Activated CD8-positive, alpha-beta memory T cell treated with anti-CD3 and anti-CD28 coated beads for 24 hours (primary cell): ENCODE measurements at places on chromosomes 6 and 20.
A peak's percentile ranks its signal among the peaks of the same experiment; 100 is the strongest.

DNA sequence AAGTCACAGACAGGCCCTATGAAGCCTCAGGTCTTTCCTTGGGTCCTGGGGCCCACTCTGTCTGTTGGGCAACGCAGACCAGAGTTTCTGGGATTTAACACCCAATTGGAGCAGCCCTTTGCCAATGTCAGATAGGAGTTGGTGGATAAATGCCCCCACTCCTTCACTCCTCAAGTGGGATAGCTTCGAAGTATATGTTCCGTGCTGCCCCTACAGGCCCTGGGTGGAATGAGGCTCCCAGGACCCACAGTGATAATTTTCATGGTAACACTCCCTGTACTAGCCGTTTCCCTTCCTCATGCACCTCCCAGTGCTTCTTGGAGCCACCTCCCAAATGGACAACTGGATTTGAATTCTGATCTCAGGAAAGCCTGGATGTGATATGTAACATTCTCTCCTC lies 145.4 kb downstream of the FOXA2 start:
- no peak for DNase-seq

DNA sequence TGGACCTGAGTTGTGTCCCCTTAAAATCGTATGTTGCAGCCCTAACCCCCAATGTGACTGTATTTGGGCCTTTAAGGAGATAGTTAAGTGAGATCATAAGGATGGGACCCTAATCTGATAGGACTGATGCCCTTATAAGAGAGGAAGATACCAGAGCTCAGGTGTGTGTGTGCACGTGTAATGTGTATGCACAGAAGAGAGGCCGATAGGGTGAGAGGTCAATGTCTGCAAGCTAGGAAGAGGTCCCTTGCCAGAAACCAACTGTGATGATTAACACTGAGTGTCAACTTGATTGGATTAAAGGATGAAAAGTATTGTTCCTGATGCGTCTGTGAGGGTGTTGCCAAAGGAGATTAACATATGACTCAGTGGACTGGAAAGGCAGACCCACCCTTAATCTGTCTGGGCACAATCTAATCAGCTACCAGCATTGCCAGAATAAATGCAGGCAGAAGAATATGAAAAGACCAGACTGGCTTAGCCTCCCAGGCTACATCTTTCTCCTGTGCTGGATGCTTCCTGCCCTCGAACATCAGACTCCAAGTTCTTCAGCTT lies 299.8 kb downstream of the LRFN2 start:
- DNase-seq = no peak

GRCh38 chr6:55705451-55706440 lies 126.8 kb upstream of the HMGCLL1 start:
- no peak for DNase-seq

DNA sequence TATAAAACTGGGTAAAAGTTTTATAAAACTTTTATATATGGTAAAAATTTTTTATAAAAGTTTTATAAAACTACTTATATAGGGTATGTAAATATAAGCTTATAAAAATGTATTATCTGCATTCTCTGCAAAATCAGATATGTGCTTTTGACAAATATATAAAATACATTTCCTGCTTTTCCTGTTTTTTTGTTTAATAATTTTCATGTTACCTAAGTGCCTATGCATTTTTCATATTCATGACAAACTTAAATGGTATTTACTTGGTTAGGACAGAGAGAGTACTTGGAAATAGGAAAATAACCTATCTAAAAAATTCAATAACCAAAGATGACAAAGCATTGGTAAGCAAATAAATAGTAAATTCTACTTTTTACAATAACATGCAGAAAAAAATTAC lies 41.2 kb downstream of the ADGRG6 start:
- DNase-seq = no peak

- DNase-seq = no peak
Observed at GRCh38 chr6:79586548-79586947, 44.6 kb upstream of the SH3BGRL2 start.

GRCh38 chr6:162416831-162417537 lies 310.6 kb downstream of the PRKN start:
- no peak for DNase-seq

DNA sequence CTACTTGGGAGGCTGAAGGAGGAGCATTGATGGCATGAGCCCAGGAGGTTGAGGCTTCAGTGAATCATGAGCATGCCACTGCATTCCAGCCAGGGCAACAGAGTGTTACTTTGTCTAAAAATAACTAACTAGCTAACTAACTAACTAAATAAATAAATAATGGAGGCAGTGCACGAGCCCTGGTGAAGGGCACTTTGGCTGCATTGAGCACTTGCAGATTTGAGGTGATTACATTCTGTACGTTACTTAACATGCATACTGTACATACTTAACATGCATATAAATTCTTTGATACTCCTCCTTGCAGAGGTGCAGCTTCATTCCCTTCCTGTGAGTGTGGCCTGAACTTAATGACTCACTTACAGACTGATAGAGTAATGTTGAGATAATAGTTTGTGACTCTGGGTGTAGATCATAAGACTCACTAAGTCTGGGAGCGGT lies 10.7 kb downstream of the HLA-A start:
- DNase-seq = no peak

DNA sequence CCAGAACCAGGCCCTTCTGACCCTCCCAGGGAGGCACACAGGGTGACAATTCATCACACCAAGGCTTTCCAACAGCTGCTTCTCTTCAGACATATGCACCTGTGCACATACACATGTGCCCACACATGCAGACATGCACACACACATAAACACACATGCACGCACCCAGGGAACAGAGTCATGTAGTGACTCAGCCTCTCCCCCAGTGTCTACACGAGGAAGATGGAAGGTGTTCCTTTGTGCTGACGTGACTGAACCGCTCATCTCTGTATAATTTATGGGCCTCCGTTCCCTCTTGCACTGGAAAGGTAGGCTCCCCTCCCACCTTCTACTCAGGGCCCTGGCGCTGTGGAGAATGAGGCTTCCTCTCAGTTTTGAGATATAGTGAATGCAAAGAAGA lies 23.8 kb upstream of the PLEKHG1 start:
- DNase-seq = no peak

GRCh38 chr6:35492974-35493284 lies 4.0 kb downstream of the TEAD3 start:
- DNase-seq = no peak

- DNase-seq = peak; percentile 76
Observed at GRCh38 chr6:97186416-97186999, 96.5 kb downstream of the MMS22L start.

DNA sequence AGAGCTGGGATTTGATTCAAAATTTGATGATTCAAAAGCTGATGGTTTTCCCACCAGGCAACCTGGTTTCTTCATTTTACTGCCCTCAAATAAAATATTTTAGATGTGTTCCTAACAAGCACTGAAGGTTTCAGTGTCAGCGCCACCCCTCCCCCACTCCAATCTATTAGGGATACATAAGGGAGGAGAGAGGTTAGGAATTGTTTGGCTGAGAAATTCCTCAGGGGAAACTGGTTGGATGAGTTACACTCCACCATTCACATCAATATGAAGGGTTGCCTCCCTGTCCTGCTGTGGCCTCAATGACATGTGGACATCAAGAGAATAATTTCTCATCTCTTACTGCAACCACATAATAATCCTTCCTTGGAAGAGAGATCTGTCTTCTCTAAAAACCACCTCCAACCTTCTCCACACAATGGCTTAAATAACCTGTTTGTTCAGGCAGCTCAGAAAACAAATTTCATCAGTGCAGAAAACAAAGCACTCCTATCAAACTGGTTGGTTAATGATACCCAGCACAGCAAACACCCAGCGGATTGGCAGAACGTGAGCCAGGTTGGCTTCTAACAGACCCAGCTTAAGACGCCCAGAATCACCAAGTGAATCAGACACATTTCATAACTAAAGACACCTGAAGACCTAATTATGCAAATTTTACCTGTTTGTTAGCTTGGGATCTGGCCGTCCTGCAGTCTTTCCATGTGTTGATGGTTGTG lies 136.0 kb upstream of the SGK1 start:
- DNase-seq = no peak

- DNase-seq = no peak
Observed at GRCh38 chr20:35514371-35514932, 15.0 kb downstream of the C20orf173 start.

DNA sequence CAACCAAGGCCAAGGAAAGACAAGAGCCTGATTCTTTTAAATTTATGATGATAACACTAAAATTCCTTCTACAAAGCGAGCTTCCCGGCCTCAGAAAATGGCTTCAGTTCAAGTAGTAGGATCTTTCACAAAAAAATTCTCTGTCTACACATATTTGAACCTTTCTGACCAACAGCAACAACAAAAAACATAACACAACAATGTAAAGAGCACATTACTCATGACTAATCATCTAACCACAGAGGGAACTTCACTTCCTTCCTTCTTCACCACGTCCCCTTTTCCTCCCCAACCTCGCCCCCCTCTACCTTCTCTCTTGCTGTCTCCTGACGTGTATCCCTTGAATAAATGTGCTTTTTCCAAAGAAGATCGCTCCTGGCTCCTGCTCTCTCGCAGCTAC lies 228.2 kb downstream of the MYLK4 start:
- no peak for DNase-seq

- peak; percentile 43 for DNase-seq
Observed at GRCh38 chr6:170209354-170210025, 81.4 kb downstream of the DLL1 start.

DNA sequence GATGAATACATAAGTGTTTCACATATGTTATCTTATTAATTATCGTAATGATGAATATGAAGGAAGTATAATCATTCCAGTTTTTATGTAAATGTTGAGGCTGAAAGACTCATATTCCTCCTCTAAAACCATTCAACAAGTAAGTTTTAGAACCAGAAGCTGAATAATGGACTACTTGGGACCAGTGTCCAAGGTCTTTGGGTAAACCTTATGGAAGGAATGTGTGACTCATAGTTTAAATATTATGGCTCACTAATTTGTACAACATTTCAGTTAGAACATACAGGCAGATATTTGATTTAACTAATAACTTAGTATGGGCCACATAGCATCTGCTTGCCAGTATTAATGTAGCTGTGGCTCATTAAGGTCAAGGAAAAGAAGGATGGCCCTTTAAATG lies 209.6 kb downstream of the TFAP2B start:
- DNase-seq = no peak

DNA sequence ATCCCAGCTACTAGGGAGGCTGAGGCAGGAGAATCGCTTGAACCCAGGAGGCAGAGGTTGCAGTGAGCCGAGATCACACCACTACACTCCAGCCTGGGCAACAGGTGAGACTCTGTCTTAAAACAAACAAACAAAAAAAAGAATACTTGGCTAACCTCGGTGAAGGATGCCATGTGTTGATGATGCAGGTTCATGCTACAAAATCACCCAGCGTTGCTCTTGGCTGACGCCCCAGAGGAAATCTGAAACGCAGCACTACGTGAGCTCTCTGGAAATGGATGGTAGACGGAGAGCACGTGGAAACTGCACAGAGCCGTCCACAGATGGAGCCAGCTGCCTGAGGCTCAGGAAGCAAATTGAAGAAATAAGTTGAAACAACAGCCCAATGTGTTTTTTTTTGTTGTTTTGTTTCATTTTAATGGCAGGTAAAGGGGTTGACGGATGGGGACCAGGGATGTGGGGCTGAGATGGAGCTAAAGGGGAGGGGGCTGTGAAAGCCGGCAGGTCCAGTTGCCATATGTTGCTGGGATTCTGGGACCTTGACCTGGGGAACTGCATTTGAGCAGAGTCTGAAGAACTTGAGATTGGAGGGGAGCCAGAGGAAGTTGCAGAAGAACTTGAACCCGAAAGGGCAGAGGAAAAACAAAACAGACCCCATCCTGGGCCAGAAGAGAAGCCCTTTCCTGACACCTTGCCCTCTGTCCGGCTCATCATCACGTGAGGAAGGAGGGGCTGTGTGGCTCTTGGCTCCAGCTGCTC lies 12.8 kb upstream of the MANBAL start:
- DNase-seq = no peak

DNA sequence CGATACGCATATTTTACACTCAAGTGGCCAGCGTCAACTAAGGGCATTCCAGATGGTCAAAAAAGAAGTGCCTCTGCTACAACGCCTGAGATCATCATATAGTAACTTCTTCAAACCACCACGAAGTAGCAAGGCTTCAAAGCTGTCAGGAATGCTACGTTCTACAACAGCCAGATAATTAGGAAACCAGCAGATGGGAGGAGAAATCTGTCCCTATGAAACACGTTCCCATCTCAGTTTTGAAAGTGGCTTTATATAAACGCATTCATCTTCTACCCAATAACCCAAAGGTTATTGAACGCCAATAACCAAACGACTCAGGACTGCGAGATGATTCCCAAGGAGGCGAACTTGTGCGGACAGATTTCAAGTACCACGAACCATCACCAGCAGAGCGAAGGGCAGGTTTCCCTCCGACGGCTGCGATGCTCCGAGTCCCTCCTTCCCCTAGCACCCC lies 1.2 kb downstream of the ABHD12 start:
- DNase-seq = no peak

DNA sequence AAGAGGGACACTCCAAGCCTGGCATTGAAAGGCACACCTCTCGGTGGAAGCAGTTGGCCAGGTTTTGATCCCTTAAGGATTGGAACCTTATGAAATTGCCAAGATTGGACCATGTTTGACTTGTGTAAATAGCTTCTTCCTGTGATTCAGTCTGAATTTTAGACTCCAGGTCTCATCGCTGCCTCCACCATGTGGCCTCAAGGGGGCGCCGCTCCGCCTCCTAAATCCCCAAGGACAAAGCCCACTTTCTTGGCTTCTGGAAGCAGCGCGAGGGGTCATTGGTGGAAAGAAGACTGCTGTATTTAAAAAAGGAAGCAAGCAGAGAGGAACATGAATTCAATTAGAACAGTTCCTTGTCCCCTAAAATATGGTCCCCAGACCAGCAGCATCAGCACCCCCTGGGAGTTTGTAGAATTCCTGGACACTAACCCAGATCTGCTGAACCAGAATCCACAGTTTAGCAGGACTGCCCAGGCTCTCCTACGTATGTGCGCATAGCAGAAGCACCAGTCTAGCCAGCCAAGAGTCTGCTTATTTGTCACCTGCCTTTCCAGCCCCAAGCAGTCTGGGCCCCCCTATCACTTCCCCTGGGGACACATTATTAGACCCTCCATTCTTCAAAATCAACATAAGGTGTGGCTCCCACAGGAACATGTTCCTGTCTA lies 108.5 kb downstream of the LY86 start:
- no peak for DNase-seq

DNA sequence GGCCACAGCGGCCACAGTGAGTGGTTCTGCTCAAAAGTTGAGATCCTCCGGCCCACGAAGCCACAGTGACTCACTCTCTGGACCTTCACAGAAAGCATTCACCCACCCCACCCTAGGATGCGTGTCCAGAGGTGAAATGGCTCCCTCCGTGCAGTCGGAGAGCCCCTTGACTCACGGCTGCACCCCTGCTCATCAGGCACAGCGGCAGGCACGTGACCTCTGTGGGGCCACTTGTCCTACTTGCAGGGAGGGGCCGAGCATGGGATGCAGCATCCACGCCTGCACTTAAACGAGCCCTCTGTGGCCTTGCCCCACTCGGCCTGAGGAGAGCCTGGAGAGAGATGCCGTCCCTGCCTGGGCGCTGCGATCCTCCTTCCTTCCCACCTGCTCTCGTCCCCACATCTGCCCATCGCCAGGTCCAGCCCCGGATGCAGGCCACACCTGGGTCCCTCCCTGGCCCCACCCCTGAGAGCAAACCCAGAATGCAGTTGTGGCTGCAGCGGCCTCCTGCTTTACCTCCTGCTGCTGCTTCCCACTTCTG lies 28.7 kb downstream of the NTSR1 start:
- no peak for DNase-seq
